Effector CD4-positive, alpha-beta T cell (primary cell): ENCODE measurements at places on chromosomes 3 and 15.

DNA sequence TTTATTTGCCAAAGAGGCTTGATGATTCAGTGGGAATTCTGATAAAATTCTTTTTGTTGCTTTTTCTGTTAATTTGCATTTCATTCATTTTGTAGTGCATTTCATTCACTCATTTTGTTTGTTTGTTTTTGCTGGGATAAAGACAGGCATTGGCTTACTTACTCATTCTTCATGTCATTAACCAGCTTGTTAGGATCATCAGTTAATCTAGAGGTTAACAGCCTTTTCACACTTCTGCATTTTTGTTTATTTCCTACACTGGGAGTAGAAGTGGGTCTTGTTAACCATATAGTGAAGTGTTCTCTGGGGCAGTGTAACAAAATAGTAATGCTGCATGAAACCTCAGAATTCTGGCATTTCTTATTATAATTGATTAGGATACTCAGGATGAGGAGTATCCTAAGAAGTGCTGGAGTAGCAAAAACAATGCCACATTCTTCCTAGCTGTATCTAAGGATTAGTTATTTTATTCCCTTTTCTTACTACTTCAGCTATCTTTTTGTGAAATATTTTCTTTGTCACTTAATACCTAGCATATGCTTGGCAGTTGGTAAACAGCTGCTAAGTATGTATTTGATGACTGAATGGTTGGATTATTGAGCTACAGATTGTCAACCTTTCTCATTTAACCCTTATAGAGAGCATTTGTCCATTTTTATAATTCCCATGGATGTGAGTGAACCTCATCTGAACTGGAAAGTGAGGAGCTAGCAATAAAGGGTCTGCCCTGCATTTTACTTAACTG is 135.7 kb upstream of the LRRFIP2 start:
- no peak for DNase-seq

GRCh38 chr3:171056528-171056927 is 30.0 kb upstream of the SLC2A2 start:
- DNase-seq = no peak

GRCh38 chr3:46559091-46559704 is 6.9 kb downstream of the LRRC2 start:
- no peak for DNase-seq

GRCh38 chr15:50224606-50225005 is 40.9 kb downstream of the HDC start:
- DNase-seq = no peak

DNA sequence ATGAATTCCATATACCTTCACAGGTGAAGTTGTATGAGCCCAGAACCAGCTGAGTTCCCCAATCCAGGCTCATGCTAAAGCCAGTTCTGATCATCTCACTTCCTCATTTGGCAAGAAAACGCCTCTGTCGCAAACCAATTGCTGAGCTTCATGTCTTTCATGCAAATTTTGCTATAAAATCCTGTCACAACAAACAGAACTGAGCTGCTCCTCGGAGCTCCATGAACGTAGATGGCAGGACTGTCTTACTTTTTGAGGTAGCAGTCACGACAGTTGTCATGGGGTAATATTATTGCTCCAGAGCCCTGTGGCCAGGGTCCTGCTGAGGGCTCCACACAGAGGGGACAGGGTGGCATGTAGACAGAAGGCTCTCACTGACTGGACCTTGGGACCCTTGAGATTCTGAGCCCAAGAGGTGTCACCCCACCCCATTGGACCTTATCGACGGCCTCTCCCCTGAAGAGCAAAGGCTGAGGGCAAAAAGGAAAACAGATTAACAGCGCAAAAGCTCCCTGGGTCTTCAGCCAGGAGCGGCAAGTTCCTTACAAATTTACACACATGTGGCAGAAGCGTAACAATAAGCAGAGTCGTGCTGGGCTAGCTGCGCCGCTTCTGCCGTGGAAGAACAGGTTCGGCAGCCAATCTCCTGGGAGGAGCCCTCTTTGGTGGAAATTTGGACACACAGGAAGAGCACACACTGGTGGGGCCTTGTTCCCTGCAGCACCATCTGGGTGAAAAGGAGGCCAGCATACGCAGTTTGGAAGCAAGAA is 249.2 kb downstream of the OPA1 start:
- no peak for DNase-seq

DNA sequence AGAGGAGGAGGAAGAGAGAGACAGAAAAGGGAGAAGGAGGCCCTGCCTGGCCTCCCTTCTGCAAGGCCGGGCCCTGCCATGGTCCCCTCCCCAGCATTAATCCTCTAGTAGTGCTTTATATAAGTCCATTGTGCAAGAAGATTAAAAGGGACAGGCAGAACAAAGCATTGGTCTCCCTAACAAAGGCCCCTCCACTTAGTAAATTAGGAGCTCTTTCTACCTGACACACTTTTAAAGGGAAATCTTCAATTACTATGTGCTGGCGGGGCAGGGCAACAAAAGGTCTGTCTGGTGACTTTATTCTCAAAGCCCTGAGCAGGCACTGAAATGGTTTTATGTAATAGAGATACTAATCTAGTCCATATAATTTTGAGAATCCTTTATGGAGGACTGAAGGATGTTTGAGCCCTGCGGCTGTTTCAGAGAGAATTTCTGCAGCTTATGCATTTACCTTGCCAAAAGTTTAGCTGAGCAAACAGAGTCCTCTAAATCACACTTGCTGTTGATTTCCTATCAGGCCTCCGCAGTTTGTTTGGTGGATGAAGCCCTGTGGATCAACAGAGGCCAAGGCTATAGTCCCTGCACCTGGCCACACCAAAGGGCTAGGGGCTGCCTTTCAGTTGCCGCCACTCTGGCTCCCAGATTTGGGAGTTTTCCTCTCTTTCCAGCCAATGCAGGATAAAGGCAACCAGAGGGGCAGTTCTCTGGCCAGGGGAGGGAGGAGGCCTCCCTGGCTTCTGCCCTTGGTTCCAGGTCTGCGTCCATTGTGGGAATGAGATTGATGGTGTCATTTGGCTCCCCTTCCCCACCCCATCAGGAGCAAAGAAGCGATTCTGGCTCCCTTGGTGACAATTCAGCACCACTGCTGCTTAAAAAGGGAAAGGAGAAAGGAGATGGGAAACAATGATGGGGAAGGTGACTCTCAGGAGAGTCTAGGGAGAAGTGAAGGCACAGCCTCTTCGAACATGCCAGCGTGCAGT is 148.0 kb downstream of the MEGF11 start:
- no peak for DNase-seq
